ENCODE measurements at places on chromosomes 6 and 20. TPM values are rescaled to one million over a fixed set of nuclear protein-coding genes. Genes with fewer than 3 reads are reported as not detected.

GRCh38 chr6:33339193-33339592, 21.6 kb upstream of the ZBTB22 start:
- no peak for DNase-seq

The MEP1A gene
- not detected for total RNA-seq

DNA sequence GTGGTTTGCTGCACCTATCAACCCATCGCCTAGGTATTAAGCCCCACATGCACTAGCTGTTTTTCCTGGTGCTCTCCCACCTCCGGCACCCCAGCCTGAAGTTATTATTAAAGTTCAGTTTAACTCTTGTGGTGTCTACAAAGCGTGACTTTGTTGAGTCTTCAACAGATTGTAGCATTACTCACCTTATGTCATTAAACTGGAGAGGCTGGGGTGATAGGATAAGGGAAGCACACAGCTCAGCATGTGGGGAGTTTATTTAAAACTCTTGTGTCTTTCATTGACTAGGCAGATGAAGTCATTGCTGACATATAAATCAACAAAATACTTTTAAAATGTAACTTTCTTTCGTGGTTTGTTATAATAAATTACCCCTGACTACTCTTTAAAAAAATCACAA, 84.7 kb upstream of the GCM1 start:
- DNase-seq: peak; percentile 52

GRCh38 chr6:15535495-15536197, 127.2 kb downstream of the DTNBP1 start:
- DNase-seq: peak; percentile 23

DNA sequence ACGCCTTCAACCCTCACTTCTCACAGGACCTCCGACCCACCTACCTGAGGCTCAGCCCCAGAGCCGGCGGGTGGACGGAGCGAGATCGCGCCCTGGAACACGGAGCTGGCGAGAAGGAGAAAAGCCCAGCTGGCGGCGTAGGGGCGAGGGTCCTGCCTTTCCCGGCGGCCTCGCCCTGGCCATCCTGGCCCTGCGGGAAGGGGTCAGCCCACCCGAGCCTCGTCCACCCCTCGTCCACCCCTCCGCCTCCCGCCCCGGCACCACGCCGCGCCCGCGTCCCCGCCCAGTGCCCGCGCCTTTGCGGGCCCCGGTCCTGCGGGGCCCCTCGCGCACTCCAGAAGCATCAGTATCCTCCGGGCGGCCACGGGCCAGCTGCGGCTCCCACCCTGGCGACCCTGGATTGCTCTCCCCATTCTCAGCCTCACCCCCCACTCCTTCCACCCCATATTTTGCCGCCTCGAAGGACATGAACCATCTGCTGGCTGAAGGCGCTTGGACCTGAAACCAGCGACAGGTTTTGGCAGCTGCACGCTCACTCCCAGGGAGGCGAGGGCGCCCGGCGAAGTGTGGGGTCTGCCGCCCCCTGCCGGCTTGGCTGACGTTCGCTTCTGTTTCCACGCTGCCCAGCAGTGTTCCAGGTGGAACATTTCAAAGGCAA, 65.1 kb downstream of the PLG start:
- no peak for DNase-seq

- no peak for DNase-seq
These were observed 283.0 kb upstream of the MARCKS start for GRCh38 chr6:113574147-113574546.

The DLL1 gene
- total RNA-seq: under 0.01 TPM

DNA sequence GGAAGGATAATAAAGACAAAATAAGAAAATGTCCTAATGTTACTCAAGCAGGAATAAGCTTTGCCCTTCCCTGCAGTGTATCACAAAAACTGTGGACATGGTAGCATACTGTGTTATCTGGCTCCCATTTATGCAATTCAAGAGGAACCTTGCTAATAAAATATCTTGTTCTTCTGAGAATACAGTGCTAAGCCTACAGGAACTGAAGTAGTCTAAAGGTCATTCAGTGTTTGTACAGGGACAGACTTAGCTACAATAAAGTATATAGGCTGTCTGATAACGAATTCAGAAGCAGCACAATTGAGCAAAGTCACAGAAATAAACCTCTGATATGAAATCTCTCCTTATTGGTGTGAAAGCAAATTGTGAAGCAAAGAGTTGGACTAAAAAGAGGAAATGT, 59.6 kb upstream of the SDHAF4 start:
- DNase-seq: no peak

- no peak for DNase-seq
These were observed 939.0 kb downstream of the TBC1D32 start for GRCh38 chr6:120395330-120395729.

- no peak for DNase-seq
These were observed 1215.6 kb upstream of the MAP3K7 start for GRCh38 chr6:91802431-91802830.

GRCh38 chr6:131433927-131434326, 139.1 kb upstream of the ARG1 start:
- DNase-seq: no peak

GRCh38 chr20:9515741-9516233, 1.4 kb downstream of the LAMP5 start:
- DNase-seq: no peak

DNA sequence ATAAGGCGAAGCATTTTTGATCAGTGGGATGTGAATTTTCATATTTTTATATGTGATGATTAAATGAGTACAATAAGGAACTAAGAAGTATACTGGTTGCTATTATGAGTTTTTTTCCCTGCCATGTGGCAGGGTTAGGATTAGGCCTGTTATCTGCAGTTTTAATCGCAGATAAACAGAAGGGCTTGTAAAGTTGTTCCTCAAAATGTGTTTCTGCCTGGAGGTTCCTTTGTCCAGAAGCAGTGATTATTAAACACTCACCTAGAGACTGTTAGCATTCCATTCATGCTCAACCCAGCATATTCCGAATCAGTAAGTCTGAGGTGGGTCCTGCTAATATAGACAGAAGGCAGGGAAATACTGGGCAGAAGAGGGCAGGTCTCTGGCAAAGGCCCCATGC, 316.0 kb downstream of the CLIC5 start:
- DNase-seq: no peak

DNA sequence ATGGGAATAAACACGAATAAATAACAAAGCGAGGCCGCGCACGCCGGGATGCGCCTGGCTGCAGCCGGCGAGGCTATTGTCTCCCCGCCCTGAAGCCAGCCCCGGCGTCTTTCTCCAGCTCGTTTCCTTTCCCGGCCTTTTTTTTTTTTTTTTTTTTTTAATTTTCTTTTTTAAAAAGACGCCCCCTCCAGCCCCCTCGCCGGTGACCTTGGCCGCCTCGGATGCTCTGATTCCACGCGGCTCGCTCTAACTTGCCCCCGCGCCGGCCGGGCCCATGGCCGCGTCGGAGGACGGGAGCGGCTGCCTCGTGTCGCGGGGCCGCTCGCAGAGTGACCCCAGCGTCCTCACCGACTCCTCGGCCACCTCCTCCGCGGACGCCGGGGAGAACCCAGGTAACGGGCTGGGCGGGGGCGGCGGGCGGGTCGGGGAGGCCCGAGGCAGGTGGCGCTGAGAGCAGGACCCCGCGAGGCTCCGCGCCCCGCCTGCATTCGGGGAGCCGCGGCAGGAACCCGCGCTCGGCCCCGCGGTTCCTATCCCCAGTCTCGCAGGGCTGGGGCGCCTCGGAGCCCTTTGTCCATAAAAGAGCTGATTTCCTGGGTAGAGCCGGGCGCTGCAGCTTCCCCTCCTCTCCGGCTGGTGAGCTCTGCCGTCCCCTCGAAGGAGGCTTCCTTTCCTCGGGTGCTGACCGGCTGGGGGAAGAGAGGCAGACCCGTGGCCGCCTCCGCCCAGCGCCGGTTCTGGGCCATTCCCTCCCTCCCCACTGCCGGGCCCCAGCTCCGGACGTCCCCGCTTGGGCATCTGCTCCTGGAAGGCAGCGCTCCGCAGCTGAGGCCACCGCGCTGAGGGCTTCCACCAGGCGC, 631 bp downstream of the PHACTR3 start:
- no peak for DNase-seq

The RIMS4 gene
- not detected for total RNA-seq

The UBD gene
- not detected for total RNA-seq

DNA sequence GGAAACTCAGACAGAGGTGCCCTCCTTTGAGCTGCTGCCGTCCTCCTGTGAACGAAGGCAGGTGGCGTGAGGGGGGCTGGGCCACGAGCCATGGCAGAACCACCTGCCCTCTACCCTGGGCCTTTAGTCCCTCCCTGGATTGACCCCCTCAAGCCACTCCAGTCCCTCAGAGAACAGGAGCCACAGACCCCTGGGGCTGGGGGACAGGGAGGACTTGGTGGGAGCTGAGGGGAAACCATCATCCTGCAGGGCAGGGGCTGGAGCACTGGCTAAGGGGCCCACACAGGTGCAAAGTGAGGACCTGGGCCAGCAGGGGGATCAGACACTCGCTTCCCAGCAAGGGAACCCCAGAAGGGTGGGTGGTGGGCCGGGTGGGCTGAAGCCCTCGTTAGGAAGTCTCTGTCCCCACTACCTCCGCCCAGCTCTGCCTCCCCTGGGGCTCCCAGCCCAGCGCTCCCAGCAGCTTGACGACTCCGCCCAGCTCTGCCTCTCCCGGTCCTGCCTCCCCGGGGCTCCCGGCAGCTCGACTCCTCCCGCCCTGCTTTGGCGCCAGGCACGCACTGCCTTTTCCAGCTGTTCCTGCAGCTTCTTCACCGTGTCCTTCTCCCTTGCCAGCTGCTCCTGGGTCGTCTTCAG, 44.4 kb downstream of the DSTN start:
- DNase-seq: peak; percentile 31

- DNase-seq: no peak
These were observed at the start of gene GJE1 for GRCh38 chr6:142132625-142133024. GJE1 (plus strand) TSS chr6:142132925; CDS start chr6:142133159, 234 bp downstream.

- DNase-seq: peak; percentile 80
These were observed 58.9 kb upstream of the TNFAIP3 start for GRCh38 chr6:137808191-137808590.

DNA sequence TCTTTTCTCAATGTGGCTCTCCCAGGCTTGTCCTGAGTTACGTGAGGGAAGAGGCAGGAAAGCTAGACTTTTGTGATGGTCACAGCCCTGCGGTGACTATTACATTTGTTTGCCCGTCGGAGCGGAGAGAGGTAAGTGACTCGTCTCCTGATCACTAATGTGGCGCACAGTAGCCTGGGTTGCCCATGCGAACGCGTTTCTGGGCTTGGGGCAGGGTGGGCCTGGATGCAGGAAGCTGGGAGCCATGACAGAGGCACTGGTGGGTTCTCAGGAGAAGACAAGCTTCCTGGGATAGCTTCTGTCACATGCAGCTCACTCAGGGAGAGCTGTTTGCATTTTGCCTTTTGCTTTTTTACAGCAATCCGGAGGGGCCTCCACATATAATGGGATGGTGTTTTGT, 60.6 kb downstream of the IGF2R start:
- DNase-seq: no peak

The PROKR2 gene
- total RNA-seq: not detected

All from IMR-90 (cell line).